ENCODE measurements at places on chromosomes 13 and 19.

DNA sequence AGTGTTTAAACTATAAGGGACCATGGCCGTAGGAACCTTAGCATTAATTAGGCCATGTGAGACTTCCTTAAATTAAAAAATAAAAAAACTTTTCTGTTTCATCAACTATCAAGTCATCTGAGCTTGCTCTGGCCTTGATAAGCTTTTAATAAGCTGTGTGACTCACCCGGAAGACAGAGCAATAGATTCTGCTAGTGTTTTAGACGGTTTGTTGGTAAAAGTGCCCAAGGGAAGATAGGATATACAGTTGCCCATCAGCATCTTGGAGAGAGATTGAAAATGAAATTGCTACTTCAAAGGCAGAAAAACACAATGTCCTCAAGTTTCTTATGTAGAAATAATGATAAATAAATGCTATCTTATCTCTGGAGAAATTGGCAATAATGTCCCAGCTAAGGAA is 31.2 kb upstream of the RCBTB2 start:
- DNase-seq = no peak

- no peak for DNase-seq
Measured at GRCh38 chr19:33879818-33880575, 83.3 kb downstream of the KCTD15 start.

DNA sequence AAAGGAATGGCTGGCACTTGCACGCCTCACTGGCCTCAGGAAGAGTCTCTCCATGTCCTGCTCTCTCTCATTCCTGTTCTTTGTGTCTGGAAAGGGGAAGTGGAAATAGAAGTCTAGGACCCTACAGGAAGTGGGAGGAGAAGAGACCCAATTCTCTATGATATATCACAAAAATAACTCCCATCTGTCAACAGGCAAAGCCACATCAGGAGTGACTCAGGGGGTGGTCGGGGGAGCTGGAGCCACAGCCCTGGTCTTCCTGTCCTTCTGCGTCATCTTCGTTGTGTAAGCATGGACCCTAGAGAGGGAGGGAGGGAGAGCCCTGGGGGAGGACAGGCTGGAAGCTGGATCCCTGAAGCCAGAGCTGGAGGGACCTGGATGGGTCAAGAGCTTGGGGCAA is 3.0 kb downstream of the SIGLEC9 start:
- DNase-seq = no peak

DNA sequence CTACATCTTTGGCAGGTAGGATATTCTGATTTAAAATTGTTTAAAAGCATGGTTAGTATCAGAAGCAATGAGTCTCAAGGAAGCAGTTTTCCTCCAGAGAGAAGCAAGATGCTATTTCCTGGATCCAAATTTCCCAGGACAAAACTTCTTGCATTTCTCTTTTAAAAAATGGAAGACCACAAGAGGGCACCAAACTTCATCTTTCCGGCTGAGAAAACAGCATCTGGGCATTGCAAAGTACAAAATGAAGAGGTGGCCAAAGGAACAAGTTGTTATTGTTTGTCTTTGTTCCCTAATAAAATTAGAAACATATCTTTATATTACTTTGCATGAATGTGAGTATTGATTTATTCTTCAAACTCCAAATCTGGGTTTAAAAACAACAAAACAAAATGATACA is 60.0 kb upstream of the LRCH1 start:
- DNase-seq = no peak

DNA sequence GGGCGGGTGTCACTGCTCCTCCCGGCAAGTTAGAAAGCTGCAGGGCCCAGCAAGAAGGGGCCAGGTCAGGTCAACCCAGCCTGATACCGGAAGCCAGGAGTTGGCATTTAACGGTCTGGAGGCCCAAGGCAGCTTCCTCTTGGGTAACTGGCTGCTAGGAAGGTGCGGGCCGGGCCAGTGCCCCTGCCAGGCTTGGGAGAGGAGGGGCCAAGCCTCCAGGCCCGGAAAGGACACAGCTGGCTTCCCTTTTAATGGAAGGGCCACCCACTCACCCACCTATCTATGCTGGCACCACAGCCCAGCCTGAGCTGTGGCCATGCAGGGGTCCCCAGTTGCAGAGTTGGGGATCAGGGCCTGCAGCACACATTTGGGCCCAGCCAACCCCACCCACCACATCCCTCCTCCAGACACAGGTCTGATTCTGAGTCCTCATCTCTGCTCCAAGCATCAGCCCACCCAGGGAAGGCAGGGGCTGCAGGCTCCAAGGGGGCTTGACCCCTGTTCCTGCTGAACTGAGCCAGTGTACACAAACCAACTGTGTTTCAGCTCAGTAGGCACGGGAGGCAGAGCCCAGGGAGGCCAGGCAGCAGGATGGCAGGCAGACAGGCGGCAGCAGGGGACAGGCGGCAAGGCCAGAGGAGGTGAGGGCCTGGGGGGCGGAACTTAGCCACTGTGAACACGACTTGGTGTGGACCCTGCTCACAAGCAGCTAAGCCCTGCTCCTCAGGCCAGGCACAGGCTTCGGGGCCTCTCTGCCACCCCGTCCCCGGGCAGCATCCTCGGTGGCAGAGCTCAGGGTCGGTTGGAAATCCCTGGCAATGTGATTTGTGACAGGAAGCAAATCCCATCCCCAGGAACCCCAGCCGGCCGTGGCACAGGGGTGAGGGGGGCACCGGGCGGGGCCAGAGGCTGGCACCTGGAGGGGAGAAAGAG is 40.8 kb downstream of the ZSWIM4 start:
- no peak for DNase-seq

DNA sequence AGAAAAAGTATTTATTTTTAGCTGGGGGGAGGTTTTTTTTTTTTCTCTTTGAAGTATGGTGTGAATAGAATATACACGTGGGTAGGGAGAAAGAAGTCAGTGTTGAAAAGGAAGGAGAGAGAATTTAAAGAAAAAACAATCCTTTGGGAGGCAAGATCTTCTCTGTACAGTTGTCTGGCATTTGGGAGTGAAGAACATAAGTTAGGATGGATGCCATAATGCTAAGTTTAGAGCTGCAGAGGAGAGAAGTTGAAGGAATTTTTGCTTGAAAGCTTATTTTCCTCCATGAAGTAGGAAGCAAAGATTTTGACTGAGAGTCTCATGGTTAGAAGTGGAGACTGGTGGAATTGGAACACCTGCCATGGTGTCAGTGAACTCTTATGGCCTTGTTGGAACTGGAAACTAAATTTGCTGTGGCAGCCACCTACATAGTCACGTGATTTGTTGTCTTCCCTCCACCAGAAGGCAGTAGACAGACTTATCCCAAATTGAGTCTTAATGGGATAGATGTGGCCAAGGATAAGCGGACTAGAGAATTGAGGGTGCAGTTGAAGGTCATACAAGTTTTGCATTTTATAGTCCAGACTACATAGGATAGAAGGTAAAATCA is 22.0 kb downstream of the NDFIP2 start:
- no peak for DNase-seq

- no peak for DNase-seq
Measured at GRCh38 chr13:41700790-41701310, 243.5 kb downstream of the RGCC start.

DNA sequence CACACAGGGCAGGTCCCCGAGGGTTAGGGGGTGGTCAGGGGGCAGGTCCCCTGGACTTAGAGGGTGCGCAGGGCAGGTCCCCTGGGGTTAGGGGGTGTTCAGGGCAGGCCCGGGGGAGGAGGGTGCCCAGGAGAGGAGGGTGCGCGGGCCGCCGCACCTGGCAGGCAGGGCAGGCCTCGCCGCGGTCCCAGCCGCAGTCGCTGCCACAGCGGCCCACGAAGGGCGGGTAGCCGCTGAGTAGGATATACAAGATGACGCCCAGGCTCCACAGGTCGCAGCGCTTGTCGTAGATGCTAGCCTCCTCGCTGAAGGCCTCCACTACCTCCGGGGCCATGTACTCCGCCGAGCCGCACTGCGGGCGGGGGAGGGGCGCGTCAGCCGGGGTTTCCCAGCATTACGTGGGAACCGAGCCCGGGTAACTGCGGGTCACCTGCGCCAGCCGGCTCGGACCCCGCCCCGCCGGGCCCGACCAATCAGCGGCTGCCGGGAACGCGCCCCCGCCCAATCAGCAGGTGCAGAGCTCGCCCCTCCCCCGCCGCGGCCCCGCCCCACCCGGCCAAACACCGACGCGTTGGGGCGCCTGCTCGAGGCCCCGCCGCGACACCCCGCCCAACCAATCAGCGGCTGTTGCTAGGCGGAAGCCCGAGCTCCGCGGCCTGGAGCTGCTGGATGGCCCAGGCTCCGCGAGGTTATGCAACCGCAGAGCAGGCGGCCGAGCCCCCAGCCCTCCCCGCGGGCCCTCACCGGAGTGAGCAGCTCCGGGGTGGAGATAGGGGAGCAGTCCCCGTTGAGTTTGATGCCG is 9.2 kb downstream of the MKNK2 start:
- peak; percentile 99 for DNase-seq
